ENCODE measurements at places on chromosomes 5 and 9.

DNA sequence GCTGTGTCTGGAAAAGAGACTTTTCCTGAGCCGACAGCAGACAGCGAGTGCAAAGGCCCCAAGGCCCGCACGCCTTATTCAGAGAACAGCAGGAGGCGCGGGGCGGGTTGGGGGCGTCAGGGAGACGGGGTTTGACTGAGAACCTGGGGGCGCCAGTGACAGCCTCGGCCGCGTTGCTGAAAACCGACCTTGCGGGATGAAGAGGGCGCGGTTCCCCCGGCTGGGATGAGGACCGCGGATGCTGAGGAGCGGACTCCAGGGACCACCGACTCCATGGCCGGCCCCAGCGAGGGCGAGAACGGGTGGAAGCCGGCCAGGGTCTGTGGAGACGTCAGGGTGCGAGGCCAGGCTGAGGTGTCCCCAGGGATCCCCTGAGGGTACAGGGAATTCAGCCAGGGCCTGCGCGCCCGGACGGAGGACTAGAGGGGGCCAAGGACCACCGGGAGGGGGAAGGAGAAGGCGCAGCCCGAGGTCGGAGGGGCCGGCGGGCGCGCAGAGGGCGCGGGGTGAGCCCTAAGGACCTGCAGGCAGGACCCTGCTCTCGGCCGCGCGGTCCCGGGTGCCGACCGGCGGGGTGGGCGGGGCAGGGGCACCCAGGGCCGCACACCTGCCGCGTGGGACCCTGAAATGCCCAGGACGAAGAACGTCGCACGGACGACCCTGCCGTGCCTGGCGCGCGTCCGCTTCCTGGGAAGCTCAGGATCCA is 837 bp upstream of the AHRR start:
- DNase-seq, result no peak

- no peak for DNase-seq
Measured at GRCh38 chr9:4116723-4117460, 183.0 kb downstream of the GLIS3 start.

- no peak for DNase-seq
Measured at GRCh38 chr5:137563646-137564397, 64.7 kb upstream of the SPOCK1 start.

DNA sequence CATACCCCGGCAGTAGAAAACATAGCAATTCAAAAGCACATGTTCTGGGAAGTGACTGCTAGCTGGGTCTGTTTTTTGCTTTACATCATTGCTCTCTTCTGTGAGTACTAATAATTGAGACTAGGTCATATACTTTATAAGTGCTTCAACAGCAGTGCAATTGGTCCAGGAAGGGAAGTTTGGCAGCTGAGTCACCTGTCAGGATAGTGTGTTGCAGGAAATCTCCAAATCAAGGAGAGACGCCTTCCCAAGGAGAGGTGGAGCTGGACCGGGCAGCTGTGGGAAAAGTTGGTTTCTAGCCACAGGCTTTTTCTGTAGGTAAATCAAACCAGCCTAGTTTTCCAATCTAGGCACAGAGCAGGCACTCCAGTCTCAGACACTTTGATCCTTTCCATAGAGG is 330.1 kb downstream of the ENC1 start:
- peak; percentile 61 for DNase-seq

- DNase-seq, result no peak
Measured at GRCh38 chr9:121871431-121872025, 220.1 kb downstream of the DAB2IP start.

- DNase-seq, result no peak
Measured at GRCh38 chr9:17219261-17219660, 84.4 kb downstream of the CNTLN start.

GRCh38 chr5:669111-669841 is 23.9 kb downstream of the TPPP start:
- no peak for DNase-seq

DNA sequence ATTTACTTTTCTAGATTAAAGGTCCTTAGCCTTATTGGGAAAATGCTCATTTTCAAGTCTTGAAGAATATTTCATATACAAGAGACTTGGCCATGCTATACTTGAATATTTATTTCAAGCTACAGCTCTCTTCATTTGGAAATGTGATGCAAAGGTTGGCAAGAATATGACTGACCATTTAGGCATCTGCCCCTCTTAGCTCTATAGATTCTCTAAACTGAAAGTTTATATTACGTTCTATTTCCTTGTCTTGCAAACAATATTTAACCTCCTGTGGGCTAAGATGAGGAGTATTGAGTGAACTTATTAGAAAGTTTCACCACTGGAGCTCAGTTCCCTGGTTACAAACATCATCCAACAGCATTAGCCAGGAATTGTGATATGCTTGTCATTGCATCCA is 593.1 kb downstream of the MAT2B start:
- no peak for DNase-seq

- no peak for DNase-seq
Measured at GRCh38 chr5:36447776-36448175, 146.1 kb upstream of the RANBP3L start.

- no peak for DNase-seq
Measured at GRCh38 chr5:78610636-78611035, 37.9 kb downstream of the LHFPL2 start.

- DNase-seq, result no peak
Measured at GRCh38 chr5:91224456-91224855, 158.7 kb downstream of the ARRDC3 start.

DNA sequence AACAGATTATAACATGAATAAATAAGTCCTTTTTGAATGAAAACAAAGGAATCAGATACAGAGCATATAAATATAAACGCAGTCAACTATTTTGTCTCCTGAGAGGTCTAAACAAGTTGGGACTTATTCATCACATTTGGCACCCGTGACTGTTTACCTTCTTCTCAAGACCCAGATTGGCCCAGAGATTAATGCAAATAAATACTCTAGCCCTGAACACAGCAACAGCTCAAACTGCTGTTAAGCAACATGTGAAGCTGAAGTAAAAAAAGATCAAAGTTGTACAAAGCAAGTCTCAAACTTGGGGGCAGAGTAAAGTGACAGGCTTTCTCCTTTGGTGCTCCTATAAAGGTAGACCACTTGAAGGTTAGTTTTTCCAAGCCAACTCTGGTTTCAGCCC is 95.0 kb upstream of the NR5A1 start:
- no peak for DNase-seq

- no peak for DNase-seq
Measured at GRCh38 chr5:73791389-73791788, 165.4 kb downstream of the ARHGEF28 start.

- no peak for DNase-seq
Measured at GRCh38 chr5:78587775-78588291, 60.7 kb downstream of the LHFPL2 start.

DNA sequence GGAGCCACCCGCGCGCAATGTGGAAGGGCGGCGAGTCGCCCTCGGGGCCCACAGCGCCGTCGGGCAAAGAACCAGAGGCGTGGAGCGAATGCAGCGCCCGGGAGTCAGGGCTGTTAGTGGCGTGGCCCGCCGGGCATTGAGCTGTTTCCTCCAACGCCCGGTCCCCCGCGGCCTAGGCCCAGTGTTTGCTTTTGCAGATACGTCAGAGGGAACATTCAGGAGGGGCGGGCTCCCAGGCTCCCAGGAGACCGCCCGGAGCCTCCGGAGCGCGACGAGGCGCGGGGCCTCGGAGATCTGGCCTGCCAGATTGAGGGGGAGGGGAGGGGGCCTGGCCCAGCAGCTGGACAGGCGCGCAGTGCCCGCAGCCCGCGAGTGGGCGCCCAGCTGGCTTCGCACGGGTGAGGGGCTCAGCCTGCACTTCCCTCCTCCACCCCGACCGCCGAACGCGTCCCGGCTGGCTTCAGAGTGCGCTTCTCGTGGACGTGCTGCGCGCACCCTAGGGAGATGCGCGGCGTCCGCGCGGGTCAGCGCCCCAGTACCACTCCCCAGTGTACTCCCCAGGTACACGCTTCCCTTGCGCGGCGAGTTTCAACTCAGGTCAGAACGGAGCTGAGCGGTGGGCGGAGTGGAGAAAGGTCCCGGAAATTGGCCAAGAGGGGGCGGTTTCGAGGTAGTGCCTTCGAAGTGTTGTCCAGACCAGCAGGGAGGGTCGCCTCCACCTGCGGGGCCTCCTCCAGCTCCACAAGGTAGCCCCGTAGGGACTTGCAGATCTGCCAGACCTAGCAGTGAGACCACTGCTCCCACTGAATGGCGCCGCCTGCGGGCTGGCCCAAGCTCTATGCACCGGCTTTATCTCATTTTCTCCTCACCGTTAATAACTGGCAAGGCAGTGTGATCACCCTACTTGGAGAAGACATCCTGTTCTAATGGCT is 130.4 kb downstream of the TMEM174 start:
- no peak for DNase-seq

GRCh38 chr5:66744040-66744439 is 147.8 kb downstream of the MAST4 start:
- no peak for DNase-seq

- DNase-seq, result no peak
Measured at GRCh38 chr9:129419382-129419899, 201.5 kb downstream of the C9orf50 start.

DNA sequence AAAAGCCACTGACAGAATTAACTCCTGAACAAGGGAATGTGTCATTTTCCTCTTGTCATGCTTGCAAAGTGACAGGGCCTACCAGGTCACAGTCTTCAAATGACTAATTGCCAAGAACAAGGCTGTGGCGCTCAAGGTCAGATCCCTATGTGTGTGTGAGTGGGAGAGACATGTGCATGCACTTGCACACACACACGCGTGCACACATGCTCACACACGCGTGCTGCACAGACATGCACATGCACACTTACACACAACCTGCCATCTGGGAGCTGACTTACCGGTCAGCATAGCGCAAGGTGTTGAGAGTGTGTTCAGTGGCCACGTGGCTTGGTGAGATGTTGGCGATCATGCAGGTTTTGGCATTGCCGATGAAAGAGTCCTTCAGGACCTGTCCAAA is 69.8 kb downstream of the KIF24 start:
- DNase-seq, result no peak

DNA sequence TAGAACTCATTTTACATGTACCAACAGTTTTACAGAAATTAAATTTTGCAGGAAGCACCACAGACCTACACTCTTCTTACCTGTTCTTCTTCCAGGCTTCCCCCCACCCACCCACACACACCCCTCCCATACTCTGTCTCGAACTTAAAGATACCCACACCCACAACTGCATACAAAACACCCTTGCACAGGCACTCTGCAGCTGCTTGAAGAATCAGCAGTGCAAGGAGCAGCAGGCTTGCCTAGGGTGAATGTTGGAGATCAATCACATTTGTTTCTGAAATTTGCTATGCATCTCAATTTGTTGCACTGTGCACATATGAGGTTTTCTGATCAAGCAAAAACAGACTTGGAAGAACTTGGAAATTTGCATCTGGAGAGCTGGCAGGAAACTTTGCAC is 77.5 kb upstream of the TGFBR1 start:
- no peak for DNase-seq

GRCh38 chr5:127586066-127586770 is 62.7 kb upstream of the CTXN3 start:
- no peak for DNase-seq

GRCh38 chr5:112189391-112189790 is 229.7 kb downstream of the EPB41L4A start:
- no peak for DNase-seq

DNA sequence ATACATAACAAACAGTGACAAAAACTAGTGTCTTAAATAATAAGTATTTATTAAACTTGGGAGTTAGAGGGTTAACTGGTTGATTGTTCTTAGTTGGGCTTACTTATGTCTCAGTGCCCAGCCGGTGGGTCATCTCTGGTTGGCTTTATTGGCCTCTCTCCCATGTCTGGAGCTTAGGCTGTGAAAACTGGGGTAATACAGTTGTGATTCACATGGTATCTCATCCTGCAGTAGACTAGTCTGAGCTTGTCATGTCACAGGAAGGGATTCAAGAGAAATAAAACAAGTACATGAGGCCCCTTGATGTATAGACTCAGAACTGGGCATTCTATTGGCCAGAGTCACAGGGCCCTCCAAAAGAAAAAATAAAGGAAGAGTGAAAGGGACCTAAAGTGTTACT is 466.4 kb upstream of the SMC2 start:
- no peak for DNase-seq

DNA sequence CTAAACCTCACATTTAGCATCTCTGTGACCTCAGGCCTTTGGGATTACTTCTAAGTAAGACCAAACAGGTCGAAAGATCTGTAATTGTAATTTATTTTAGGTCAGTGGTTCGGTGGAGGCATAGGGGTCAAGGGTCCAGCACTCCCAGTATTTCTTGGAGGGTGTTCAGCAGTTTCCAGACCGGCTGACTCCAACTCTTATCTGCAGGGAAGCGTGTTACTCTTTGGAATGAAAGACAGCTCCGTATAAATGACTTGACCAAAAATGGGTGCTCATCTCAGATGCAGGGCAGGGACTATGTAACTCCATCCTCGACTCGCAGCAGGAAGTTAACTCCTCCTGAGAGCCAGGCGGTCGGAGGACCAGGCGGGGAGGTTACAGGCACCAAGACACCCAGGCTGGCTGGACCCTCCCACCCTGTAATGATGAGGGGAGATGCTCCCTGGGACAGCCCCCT is 620 bp upstream of the VPS13A start:
- no peak for DNase-seq

- DNase-seq, result no peak
Measured at GRCh38 chr9:37121881-37122280, 1.5 kb downstream of the ZCCHC7 start.

DNA sequence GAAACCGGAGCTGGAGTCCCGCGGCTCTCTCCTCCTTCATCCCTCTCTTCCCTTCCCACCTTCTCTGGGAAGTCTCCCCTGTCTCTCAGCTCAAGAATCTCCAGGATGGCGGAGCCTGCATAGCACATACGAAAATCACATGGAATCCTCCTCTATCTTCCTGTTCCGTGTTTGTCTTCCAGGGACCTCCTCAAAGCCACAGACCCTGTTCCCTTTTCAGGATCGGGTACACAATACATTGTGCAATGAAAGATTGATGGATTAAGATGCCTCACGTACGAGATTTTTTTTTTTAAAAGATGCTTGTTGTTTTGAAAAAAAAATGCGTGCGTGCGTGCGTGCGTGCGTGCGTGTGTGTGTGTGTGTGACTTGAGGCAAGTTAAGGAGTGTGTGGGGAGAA is 46.6 kb upstream of the OLFM1 start:
- no peak for DNase-seq

DNA sequence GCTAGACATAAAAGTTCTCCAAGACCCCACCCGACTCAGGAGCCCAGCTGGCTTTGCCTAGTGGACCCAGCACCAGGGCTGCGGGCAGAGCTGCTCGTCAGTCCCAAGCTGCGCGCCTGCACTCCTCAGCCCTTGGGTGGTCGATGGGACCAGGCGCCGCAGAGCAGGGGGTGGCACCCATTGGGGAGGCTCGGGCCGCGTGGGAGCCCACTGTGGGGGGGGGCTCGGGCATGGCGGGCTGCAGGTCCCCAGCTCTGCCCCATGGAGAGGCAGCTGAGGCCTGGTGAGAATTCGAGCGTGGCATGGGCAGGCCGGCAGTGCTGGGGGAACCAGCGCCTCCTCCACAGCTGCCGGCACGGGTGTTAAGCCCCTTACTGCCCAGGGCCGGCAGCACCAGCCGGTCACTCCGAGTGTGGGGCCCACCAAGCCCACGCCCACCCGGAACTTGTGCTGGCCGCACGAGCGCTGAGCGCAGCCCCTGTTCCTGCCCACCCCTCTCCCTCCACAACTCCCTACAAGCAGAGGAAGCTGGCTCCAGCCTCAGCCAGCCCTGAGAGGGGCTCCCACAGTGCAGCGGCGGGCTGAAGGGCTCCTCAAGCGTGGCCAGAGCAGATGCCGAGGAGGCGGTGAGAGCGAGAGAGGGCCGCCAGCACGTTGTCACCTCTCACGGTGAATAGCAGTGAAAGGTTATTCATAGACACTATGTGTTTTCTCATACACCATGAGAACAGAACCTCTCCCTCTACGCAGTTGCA is 54.9 kb downstream of the RAPGEF6 start:
- DNase-seq, result no peak
